ENCODE measurements at places on chromosomes 3 and 15. TPM values are rescaled to one million over a fixed set of nuclear protein-coding genes. Genes with fewer than 3 reads are reported as not detected.

DNA sequence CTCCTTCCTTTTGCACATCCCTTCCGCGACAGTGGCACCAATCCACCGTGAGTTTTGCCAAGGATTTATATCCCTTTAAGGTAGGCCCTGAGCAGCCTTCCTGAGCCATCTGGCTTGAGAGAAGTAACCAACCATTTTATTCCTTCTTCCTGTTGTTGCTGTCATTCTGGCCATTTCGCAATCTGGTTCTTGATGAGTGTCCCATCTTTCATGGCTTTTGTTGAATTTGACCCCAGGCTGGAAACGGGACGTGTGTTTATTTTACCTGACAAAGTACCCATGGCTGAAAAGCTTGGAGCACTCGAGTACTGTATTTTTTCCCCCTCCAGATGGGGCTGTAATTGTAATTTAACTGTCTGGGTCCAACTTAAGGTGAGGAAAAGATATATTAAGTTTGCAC is 173.4 kb downstream of the WNT5A start:
- peak; percentile 44 for DNase-seq

- DNase-seq = no peak
Measured at GRCh38 chr3:112958811-112959560, 15.9 kb downstream of the CD200R1 start.

GRCh38 chr15:74624020-74624602 is 8.5 kb downstream of the CLK3 start:
- no peak for DNase-seq

- peak; percentile 97 for DNase-seq
Measured at GRCh38 chr3:30286007-30286669, 320.3 kb upstream of the TGFBR2 start.

DNA sequence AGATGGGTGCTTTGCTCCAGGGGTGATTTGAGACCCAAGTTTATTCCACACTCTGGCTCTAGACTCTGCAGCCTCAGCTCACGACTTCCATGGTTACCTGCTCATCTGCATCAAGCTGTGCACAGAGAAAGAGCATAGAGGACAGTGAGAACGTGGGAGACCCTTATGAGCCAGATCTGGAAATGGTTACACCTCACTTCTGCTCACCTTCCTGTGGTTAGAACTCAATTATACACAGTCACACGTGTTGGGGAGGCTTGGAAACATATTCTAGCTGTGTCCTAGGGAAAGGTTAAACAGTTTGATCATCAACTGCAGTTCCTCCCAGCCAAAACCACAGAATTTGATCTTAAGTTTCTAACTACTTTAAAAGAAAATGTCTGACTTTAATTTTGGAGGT is 1.8 kb downstream of the FETUB start:
- DNase-seq = no peak

GRCh38 chr3:97957617-97958311 is 14.5 kb downstream of the RIOX2 start:
- DNase-seq = peak; percentile 79

- peak; percentile 5 for DNase-seq
Measured at GRCh38 chr3:8070011-8070410, 431.6 kb upstream of the LMCD1 start.

DNA sequence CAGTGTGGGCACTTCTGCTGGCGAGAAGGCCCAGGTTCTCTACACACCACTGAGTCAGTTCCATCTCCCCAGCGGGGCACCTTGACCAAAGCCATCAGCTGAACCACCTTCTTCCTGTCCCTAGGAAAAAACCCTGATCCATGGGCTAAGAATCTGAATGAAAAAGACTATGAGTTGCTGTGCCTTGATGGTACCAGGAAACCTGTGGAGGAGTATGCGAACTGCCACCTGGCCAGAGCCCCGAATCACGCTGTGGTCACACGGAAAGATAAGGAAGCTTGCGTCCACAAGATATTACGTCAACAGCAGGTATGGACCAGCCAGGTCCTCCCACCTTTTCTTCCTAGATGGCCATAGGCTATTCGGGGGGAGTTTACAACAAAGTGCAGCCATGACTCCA is 29.1 kb downstream of the TF start:
- DNase-seq = no peak

GRCh38 chr3:136778865-136779264 is 26.7 kb upstream of the STAG1 start:
- no peak for DNase-seq

- no peak for DNase-seq
Measured at GRCh38 chr15:41583795-41584194, 24.8 kb downstream of the TYRO3 start.

GRCh38 chr3:196288141-196288460 is 575 bp upstream of the PCYT1A start:
- no peak for DNase-seq

DNA sequence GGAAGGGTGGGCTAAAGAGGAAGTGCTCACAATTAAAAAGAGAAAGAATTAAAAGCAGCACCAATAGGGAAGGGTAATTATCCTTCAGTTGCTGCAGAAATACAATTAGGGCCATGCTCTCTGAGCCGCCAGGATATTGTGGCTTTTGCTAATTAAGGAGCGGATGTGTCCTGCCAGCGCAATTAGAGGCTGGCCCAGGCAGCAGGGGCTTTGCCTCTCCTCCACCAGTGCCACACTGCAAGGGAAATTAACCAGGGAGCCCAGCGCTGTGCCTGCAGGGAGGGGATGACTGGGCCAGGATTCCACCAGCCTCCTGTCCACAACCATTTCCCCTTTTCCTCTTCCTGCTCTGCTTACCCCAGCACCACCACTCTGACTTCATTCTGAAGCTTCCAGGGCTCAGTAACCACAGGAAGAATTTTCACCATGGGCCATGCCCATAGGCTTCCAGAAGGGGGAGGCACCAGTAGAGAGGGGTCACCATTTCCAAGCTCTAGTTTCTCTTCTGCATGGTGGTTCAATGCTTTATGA is 10.4 kb upstream of the AEN start:
- DNase-seq = no peak

DNA sequence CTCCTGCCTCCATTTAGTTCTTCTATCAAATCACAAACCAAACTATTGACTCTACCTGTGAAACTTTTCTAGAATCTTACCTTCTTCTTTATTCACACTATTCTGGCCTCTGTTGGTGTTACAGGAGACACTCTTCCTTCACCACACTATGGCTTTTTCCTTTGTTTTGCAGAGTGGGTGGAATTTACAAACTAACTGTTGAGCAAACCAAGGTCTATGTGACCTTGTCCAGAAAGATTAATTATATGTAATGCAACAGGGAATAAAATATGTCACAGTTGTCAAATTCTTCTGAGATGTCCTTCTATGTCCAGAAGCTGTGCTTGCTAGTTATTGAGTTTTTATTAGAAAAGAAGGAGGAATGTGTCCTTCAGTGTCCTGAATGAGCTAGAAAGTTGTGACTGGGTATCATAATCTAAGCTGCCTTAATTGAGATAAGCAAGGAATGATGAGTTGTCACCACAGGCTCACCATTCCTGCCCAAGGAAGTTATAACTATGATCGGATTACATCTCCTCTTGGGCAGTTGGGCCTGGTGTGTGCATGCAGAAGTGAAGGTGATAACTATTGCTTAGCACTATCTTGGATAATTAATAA is 21.7 kb downstream of the ARL14 start:
- no peak for DNase-seq

GRCh38 chr3:150898046-150898754 is 7.0 kb downstream of the MINDY4B start:
- DNase-seq = no peak

DNA sequence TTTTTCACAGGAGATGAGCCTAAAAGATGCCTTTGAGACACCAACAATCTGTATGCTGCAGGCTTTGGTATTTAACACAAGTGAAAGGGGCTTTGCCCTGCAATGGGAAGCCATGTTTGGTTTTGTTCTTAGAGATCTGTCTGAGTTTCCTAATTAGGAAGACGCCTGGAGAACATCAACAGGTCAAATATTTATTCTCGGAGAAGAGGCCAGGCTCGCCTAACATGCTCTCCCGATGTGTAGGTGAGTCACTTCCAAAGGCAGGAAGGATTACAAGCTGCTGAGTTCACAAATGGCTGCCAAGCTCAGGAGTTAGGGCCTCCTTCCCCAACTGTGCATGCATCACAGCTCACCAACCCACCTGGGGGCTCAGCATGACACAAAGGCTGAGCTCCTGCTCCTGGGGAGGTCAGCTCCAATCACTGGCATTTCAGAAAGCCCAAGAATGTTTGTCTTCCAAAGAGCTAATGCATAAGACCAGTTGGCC is 119.5 kb upstream of the PRICKLE2 start:
- peak; percentile 73 for DNase-seq

DNA sequence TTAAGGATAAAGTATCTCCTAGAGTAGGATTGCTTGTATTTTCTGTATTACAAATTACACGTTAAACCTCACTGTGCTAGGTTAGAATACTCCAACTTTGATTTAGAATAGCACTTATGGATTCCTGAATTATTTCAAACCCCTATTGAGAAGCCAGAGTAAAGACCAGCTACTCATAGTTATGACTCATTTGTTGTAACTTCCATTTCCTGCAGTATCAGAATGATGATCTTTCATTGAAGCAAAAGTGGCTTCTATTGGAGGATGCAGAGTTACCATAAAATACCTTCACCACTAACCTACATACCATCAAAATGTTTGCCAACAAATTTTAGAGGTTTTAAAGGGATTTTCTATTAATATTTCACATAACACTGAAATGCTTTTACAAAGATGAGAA is 1322.7 kb upstream of the ALCAM start:
- DNase-seq = no peak

GRCh38 chr3:157475921-157476414 is 27.2 kb downstream of the VEPH1 start:
- peak; percentile 21 for DNase-seq

- DNase-seq = peak; percentile 68
Measured at GRCh38 chr3:87298111-87298718, 21.8 kb upstream of the POU1F1 start.

RHCG gene
- total RNA-seq = not detected

FMN1 gene
- total RNA-seq = 1.2 TPM

KLHL40 gene
- not detected for total RNA-seq

ALDH1L1 gene
- 1.5 TPM for total RNA-seq

CYP8B1 gene
- not detected for total RNA-seq

PLA1A gene
- total RNA-seq = not detected

CAND2 gene
- total RNA-seq = not detected

PLA2G4D gene
- not detected for total RNA-seq

CHRM5 gene
- total RNA-seq = not detected

GRM2 gene
- total RNA-seq = 0.44 TPM

HRH1 gene
- 14.8 TPM for total RNA-seq
